ENCODE measurements at places on chromosomes 16 and 17.

- peak; percentile 96 for DNase-seq
Observed at GRCh38 chr16:477301-478157, 50.0 kb upstream of the CAPN15 start.

DNA sequence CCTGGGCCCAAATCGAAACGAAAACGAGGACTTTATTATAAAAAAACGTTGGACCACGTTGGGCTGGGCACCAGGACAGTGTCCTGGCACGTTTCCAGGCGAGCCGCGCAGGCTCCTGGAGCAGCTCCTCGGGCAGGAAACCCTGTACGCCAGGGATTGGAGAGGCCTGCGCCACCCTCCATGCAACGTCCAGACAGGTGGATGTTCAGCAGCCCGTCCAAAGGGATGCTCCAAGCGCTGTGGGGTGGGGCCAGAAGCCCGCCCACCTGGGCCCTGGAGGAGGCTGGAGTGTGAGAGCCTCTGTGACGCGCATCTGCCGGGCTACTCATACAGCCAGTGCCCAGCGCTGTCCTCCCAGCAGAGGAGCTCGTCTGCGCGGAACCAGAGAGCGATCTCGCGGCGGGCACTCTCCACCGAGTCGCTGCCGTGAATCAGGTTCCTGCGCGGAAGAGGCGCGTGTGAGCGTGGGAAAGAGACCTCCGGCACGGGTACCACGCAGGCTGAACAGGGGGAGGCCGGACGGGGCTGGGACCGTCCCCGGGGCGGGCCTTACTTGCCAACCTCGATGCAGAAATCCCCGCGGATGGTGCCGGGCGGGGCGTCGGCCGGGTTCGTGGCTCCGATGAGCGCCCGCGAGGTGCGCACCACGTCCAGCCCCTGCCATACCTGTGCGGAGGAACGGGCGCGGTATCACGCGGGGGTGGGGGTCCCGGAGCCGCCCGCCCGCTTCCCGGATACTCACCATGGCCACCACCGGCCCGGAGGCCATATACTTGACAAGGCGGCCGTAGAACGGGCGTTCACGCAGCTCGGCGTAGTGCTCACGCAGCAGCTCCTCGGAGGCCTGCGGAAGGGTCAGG, 785 bp downstream of the NME3 start:
- peak; percentile 55 for DNase-seq

- no peak for DNase-seq
Observed at GRCh38 chr16:80274576-80275191, 266.1 kb upstream of the DYNLRB2 start.

- peak; percentile 99 for DNase-seq
Observed at GRCh38 chr17:48478224-48479013, 48.4 kb upstream of the SKAP1 start.

DNA sequence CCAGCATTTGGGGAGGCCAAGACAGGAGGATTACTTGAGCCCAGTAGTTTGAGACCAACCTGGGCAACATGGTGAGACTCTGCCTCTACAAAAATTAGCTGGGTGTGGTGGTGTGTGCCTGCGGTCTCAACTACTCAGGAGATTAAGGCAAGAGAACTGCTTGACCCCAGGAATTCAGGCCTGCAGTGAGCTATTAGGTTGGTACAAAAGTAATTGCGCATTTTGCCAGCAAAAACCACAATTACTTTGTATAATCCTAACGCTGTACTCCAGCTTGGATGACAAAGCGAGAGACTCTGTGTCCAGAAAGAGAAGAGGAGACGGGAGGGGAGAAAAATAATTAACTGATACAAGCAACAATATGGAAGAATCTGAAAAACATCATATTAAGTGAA, 32.7 kb downstream of the YWHAE start:
- DNase-seq, result no peak

- DNase-seq, result peak; percentile 34
Observed at GRCh38 chr17:46818316-46818928, at the start of gene WNT3. WNT3 (minus strand) TSS chr17:46818692; CDS start chr17:46818597, 95 bp downstream.

- no peak for DNase-seq
Observed at GRCh38 chr16:15576960-15577958, 65.7 kb downstream of the MARF1 start.

DNA sequence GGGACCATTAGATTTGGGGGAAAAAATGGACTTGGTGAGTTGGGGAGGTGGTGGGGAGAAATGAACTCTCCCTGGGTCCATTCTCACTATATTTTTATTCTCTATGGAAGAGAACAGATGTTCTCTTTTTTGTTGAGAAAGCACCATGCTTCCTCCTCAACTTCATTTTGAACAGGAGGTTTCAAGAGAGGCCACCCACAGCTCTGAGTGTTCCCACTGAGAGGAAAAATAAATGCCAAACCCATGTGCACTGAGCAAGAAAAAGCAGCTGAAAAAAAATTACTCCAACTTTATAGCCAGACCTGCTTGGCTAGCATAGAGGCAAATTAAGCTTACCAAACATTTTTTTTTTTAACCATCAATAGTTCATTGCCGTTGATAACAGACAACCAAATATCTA, 883.6 kb downstream of the KCNJ2 start:
- no peak for DNase-seq
